ENCODE measurements at places on chromosomes 2 and 18.
A peak's percentile ranks its signal among the peaks of the same experiment; 100 is the strongest.

DNA sequence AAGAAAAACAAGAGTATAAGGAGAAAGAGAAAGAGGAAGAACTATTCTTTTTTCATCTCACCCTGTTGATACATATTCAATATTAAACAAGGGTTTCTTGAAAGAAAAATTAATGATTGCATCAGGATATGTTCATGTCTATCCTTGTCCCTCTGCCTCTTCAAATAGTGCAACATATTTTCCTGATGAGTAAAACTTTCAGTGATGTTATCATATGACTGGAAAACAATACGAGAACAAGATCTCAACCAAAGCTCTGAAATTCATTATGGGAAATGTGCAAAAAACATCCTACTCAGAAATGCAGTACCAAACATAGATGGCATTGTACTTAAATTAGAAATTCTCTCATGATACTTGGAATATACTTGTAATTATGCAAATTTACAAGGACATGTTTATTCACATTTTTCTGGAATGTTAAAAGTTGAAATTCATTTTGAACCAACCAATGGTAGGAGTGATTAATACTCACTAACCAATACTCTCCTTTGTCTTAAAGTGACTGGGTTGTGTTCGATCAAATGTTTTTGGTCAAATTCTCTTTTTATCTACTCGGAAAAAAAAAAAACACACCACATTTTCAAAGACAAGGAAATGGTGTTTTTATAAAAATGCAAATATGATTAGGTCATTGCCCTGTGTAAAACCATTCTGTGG is 148.9 kb upstream of the GULP1 start:
- DNase-seq, result no peak

GRCh38 chr2:133420788-133421187 is 147.5 kb downstream of the NCKAP5 start:
- DNase-seq, result no peak

DNA sequence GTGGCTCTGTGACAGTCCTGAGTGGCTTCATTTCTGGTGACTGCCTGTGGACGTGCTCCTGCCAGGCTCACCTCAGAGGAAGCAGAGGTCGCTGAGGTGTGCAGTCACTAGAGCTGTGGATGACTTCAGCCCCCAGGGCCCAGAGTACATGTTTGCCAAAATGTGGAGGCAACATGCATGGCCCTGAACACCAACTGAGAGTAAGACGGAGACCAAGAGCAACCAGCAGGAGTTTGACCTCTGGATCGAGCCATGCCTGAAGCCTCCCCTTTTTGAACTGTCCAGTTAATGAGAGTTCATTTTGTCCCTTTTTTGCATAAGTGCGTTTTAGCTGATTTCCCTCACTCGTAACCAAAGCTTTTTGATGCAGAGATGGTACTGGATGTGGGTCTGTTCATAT is 184.9 kb downstream of the RTP5 start:
- DNase-seq, result no peak

DNA sequence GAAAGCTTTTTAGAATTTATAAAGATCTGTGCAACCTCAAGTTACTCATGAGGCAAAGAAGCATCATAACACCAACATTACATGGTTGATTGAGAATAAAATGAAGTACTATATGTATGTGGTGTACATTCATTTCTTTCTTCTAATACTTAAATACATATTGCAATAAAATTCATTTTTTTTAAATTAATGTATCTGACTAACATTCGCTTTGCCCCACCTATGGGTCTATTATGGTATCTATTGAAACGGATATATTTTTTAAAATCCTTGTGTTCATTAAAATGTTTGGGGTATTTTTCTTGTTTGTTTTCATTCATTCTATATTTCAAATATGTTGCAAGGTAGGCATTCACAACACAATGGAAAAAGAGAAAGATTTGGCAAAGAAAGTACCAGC is 237.5 kb downstream of the DSEL start:
- no peak for DNase-seq

GRCh38 chr2:6810961-6811360 is 54.7 kb downstream of the CMPK2 start:
- no peak for DNase-seq

DNA sequence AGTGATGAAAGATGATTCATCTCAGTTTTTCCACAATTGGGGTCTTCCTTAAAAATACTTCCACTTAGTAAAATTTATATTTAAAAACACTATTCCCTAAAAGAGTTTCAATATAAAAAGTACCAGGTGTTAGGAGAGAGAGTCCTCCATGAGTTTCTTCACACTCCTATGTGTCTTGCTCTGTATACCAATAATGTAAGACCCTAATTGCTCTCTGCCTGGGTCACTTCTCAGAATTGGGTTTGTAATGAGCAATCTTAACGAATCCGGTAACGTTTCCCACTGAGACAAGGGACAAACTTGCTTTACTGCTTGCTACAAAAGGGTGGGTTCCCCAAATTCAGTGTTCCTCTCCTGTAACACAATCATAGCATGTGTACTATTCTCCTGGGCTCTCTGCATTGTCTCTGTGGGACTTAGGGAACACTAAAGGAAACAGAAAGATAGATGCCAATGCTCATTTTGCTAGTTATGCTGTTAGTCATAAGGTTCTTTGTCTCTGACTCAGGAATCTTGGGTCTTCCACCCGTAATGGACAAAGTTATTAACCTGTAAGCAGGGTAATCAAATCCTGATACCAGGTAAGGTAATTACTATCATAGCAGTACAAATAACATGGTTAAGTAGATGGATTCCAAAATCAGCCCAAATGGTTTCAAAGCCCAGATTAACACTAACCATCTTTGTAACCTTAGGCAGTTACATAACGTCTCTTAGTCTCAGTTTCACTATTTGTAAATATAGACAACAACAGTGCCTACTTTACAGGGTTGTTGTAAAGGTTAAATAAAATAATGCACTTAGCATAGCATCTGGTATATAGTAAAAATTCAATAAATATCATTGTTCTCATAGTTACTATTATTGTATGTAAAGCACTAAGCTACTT is 46.3 kb downstream of the ITSN2 start:
- DNase-seq, result no peak

- DNase-seq, result peak; percentile 98
Measured at GRCh38 chr2:99141110-99142108, at the start of gene C2orf15. C2orf15 (plus strand) TSS chr2:99141707; CDS start chr2:99150559, 8,852 bp downstream.

DNA sequence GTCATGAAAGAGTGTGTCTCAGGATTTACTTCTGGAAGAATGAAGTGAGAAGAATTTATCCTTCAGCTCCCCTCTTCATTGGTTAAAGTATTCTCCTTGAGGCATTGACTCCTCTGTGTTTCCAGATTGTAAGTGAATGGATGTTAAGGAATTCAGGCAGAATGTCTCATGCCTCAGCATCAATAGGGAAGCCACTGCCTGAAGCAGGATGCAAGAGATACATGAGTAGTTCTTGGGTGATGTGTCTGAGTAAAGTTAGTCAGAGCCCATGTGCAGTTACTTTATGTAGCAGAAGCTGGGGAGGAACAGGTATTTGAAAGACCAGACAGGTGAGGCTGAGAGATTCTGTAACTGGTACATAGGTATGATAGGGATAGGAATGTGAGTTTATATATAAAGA is 34.0 kb upstream of the TMEFF2 start:
- DNase-seq, result no peak

DNA sequence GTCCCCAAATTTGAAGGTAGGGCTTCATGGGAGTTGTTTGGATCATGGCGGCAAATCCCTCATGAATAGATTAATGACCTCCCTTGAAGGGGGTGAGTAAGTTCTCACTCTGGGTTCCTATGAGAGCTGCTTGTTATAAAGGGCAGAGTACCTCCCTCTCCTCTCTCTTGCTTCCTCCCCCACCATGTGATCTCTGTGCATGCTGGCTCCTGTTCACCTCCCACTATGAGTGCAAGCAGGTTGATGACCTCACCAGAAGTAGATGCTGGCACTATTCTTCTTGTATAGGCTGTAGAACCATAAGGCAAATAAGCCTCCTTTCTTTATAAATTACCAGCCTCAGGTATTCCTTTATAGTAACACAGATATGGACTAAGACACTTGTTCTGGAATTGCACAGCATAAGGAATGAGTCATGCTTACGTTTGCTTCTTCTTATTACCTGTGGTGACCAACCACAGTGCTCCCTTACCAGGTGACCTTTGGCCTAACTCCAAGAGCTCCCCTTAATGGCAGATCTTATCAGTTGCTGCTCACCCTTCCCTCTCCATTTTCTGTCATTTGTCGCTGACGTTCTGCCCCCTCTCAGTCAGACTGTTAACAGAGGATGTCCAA is 559.5 kb upstream of the GCFC2 start:
- DNase-seq, result no peak

- DNase-seq, result peak; percentile 28
Measured at GRCh38 chr18:32048507-32049091, 30.0 kb downstream of the RNF125 start.

- no peak for DNase-seq
Measured at GRCh38 chr18:32478807-32479206, 8.1 kb upstream of the GAREM1 start.

DNA sequence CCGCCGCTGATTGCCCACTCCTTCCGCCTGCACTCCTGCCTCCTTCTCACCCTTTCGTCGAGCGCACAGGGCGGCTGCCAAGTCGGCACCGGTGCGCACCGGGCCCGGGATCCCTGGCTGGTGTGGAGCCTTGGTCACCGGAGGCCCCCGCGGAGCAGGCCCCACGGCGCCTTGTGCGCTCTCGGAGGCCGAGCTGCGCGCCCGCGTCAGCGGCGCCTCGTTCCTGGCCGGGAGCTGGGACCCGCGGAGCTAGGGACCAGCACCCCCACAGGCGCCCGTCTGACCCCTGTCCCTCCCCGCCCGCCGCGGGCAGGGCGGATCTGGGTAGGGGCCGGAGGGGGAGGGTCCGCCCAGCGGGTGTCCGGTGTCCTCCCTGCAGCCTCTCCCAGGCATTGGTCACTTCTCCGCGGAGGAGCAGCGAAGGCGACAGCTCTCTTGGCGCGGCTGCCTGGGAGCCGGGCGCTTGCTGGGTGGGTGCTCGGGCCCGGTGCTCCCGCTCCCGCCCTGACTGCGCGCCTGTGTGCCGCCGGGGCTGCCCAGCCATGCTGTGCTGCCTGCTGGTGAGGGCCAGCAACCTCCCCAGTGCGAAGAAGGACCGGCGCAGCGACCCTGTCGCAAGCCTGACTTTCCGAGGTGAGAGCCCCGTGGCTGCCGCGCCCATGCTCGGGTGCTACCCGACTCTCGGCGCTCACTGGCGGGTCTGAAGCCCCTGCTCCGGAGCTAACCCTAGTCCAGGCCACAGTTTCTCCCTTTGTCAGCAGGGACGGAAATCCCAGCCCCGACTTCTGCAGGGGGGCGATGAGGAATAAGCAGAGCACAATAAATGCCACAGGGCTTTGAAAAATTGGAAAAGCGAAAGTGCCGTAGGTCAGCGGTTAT is 13.2 kb downstream of the DYSF start:
- DNase-seq, result no peak

- no peak for DNase-seq
Measured at GRCh38 chr2:84882775-84883550, 2.1 kb upstream of the TRABD2A start.

DNA sequence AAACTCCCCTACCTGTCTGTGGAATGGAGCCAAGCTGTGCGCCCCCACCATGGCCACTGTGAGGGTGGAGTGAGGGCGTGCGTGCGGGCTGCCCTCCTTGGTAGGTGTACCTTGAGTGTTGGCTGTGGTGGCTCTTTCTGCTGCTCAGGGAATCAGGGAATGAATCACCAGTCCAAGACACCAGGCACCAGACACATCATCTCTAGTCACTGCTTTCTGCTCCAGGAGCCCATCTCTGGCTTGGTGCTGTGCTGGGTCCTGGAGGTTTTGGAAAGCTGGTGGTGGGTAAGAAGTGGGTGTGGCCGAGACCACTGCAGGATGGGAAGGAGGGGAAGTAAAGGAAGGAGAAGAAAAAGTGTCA is 209.9 kb downstream of the SEPTIN10 start:
- no peak for DNase-seq

DNA sequence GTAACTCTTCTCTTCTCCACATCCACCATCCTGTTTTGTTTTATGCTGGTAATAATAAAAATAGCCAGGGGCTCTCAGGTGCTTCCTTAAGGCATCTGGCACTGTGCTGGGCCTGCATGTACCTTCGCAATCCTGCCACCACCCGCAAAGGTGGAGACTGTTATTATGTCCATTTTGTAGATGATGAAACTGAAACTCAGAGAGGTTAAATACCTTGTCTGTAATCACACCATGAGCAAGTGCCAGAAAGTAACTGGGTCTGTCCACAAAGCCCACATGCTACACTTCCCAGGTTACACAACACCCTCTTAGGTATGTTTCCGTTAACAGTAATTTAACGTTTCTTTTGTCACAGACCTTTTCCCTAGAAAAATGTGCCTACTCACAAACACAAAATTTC is 27.0 kb downstream of the NRP2 start:
- DNase-seq, result no peak

DNA sequence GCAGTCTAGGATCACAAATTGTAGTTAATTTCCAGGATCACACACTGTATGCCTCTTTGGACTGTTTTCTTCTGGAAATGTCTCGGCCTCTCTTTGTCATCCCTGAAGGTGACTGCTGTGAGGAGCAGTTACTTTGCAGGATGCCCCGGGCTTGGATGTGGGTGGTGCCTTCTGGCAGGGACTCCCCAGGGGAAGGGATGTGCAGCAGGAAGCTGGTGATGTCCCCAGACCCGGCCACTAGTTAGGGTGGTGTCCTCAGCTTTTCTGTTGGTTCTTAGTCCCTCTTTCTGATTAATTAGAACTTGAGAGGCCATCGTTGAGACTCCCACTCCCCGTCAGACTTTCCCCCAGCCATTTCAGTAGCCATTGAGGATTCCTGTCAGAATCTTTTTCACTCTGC is 286.6 kb upstream of the HDAC4 start:
- no peak for DNase-seq

- no peak for DNase-seq
Measured at GRCh38 chr18:58114766-58115165, 70.7 kb downstream of the NEDD4L start.

GRCh38 chr2:42010743-42011298 is 37.0 kb upstream of the PKDCC start:
- DNase-seq, result no peak

DNA sequence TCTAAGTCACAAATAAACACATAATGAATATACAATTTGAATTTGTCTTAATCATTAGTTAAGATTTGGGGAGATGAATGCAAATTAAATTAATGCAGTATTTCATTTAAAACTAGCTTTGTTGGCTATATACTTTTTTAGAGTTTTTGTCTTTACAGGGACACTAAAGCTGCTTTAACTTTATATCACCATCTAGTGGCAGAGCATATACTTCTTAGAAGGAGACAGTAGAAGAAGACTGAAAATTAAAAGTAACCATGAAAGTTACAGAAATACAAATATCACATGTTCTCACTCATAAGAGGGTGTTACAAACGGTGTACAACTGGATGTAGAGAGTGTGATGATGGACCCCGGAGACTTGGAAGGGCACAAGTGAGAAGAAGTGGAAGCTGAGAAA is 268.3 kb upstream of the NETO1 start:
- DNase-seq, result peak; percentile 29
